ENCODE measurements at places on chromosomes 5 and 9.

DNA sequence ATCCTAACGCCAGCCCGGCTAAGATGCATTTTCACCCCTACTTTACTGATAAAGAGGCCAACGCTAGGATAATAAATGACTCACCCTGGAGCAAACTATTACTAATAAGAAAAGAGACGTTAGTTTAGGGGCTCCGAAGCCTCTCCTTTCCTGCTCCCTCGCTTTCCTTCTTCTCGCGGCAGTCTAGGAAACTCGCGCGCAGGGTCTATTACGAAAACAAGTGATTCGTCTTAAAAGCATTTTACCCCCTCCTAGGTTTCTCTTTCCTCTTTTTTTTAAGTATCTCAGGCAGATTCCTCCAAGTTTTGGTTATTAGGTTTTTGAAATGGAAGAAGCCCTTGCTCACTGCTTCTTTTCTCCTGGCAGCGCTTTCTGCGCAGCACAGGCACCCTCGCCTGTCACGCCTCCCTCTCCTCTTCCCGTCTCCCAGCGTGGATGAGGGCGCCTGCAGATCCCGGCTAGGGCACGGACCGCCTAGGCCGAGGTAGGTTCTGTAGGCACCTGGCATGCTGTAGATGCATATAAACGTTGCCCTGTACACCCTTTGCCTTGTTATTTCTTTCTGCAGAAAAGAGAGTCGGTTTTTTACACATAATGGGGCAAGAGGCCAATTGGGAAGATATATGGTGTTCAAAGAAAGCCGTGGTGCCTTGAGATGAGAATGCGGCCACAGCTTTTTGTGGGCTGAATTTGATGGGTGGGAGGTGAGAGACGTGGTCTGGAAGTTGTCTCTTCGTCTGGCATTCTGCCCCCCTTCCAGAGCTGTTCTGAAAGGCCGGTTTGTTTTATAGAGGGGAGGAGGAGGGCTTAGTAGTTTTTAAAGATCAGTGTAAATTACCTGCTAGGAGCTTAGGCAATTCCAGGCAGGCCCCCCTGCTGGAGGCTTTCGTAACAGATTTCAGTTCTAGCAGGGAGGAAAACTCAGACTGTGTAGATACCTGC is 983 bp downstream of the GCNT1 start:
- DNase-seq: no peak

DNA sequence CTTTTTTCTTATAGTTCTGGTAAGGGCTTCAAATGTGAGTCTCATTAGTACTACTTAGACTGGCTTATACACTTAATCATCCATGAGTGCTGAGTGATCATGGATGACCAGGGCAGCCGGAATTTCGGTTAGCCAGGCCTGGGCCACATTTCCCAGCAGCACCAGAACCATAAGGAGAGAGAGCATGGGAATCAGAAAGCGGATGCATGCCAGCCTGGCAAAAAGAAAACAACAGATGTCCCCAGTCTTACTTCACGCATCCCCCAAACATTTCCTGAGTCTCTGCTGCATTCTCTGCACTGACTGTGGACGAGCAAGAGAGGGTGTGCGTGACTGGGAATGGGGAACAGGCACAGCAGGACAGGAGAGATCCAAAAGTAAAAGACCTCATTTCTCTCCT is 371.1 kb upstream of the ZNF608 start:
- DNase-seq: no peak

DNA sequence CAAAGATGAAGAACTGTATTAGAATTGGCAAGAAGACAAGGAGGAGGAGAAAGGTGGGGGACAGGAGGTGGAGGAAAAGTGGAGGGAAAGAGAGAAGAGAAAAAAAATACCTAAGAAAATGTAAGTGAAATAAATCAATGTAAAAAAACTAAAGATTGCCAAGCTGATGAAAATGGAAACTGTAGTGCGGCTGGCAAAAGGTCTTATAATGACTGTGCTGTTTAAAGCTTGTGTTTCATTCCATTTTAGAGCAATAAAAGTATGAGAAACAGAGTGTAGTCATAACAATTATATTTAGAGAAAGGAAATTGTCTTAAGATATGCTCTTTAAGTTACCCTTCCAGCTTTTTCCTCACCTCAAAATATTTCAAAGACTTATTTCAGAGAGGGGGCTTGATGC is 670.5 kb upstream of the SEMA6A start:
- DNase-seq: no peak

DNA sequence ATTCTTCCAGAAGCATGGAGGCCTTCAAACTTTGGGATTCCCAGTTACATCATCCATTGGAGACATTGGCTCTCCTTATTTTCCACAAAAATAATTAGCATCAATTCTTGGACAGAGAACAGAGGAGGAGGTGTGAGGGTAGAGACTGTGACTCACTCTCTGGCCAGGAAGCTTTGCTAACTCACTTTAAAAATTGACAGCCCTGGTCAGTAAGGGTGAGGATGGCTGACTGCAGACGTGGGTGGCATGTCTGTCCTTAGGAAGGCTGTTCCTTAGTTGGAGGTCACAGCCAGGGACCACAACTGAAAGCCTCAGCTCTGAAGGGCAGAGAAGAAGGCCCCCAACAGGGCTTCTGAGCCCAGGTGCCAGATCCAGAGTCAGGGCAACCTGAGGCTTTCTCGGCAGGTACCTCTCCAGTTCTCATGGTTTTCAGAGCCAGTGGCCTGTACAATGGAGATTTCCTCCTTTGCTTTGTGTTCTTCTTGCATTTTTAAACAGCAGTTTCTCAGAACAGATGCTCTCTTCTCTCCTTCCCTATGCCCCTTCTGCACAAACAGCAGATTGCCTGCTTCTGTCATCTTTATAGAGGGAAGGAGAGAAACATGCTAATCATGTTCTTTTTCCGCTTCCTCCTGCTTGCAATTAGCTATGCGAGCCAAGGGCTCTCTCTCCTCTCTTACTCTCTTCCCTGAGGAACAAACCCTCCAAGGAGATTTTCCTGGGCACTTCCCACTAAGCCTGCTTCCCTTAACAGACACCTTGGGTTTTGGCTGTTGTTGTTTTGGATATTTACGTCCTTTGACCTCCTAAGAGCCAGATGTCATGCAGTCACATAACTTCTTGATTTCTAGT is 92.5 kb upstream of the ZNF366 start:
- DNase-seq: no peak

GRCh38 chr5:86688406-86688805 is 70.7 kb downstream of the COX7C start:
- DNase-seq: no peak

Measured in T follicular helper cell (primary cell).